Activated T-helper 2 cell treated with anti-CD3 and anti-CD28 coated beads, Interferon-gamma antibody, Interleukin-2, Interleukin-4, amounts not matched to agents 10 μg/mL and 5 μg/mL and 100 μg/mL, durations not matched to agents 14 hours and 24 hours and 36 hours (primary cell): ENCODE measurements at places on chromosomes 4 and X.

GRCh38 chr4:88090898-88091297 lies 67.5 kb downstream of the ABCG2 start:
- DNase-seq: no peak

DNA sequence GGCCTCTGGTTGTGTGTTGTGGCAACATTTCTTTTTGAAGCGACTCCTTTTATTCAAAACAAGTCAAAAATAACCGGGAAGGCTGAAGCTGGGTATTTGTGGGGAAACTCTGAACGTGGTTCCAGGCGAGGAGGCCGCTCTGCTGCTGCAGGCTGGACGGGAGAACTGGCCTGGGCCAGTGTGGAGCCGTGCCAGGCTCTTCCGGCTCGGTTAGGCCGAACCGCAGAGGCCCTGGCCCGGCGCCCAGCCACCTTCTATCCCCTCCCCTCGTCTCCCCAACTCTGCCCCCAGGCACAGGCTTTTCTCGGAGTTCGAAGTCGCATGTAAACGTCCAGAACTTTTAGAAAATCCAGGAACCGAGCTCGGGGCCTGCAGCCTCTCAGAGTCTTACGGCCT lies 2.4 kb upstream of the BCOR start:
- no peak for DNase-seq

GRCh38 chrX:99603091-99603814 lies 806.8 kb downstream of the PCDH19 start:
- DNase-seq: no peak

GRCh38 chr4:177405508-177405907 lies 36.7 kb downstream of the AGA start:
- DNase-seq: no peak

DNA sequence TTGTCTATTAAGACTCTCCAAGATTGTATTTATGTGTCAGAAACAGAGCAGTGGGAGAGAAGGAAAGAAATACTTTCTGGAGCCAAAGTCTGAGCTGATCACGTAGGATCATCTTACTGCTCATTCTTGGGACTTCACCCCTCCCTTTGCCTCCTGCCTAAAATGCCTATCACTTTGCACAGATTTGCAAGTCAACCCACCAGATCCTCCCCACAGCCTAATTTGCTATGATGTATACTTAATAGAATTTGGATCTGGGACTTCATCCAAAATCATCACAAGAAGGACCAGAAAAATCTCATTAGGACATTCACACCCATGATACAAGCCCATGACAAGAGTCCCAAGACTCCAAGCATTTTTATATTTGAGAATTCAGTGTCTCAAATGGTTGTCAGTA lies 290.2 kb downstream of the FBXW7 start:
- DNase-seq: no peak

- DNase-seq: no peak
These were observed 94.8 kb upstream of the TEX13A start for GRCh38 chrX:105315248-105315647.

GRCh38 chr4:186693159-186693815 lies 30.4 kb downstream of the FAT1 start:
- DNase-seq: no peak

- no peak for DNase-seq
These were observed 190.6 kb upstream of the TTC29 start for GRCh38 chr4:147136310-147136709.

GRCh38 chr4:119299741-119300100 lies 22.2 kb downstream of the FABP2 start:
- no peak for DNase-seq

DNA sequence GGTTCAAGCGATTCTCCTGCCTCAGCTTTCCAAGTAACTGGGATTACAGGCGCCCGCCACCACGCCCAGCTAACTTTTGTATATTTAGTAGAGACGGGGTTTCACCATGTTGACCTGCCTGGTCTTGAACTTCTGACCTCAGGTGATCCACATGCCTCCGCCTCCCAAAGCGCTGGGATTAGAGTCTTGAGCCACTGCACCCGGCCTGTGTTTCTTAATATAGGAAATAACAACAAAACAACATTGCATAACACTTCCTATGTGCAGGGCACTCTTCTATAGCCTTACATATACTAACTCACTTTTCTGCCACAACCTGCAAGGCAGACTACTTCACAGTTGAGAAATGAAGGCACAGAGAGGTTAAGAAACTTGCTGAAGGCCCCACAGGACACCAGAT lies 12.8 kb upstream of the TMEM131L start:
- DNase-seq: no peak

DNA sequence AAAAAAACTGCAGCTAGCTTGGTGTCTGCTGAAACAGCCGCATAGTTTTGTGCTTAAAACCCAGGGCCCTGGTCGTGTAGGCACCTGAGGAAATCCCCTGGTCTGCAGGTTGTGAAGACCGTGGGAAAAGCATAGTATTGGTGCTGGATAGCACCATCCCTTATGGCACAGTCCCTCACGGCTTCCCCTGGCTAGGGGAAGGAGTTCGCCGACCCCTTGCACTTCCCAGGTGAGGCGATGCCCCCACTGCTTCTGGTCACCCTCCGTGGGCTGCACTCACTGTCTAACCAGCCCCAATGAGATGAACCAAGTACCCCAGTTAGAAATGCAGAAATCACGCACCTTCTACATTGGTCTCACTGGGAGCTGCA lies 1105.1 kb downstream of the STPG2 start:
- no peak for DNase-seq

DNA sequence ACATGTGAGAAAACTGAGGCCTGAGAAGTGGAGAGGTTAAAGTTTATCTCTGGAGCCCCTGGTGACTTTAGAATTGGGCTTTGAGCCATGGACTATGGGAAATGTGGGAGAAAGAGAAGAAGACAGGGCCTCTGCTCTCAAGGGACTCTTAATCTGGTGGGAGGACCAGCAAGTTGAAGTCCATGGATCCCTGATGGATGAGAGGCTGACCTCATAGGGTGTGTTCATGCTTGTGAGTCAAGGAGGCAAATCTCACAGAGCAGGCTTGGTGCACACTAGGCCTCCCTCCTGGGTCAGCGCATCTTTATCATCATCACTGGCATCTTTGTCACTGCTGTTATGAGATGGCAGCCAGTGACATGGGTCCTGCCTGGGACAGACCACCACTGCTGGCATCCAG lies 211.9 kb downstream of the AFAP1 start:
- DNase-seq: no peak

- DNase-seq: no peak
These were observed 362.2 kb downstream of the FGF13 start for GRCh38 chrX:138349351-138349750.

DNA sequence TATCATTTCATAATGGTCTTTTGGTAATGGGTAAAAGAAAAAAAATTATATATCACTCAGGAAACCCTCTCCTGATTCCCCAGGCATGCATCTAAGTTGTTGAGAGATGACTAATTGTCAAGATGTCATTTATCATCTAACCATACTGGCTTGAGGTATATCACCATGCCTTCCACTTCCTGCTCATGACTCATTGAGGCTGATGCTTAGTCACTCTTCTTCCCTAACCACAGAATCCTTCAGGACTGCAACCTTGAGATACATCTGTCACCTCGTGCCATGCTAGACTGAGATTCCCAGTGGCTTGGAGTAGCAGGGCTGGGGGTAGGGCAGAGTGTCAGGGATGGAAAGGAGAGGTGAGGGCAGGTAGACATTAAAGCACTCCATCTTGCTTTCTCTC lies 782.5 kb upstream of the INTU start:
- no peak for DNase-seq

GRCh38 chr4:24513718-24514117 lies 70.6 kb downstream of the DHX15 start:
- no peak for DNase-seq

- no peak for DNase-seq
These were observed 125.7 kb downstream of the RPA4 start for GRCh38 chrX:97009391-97009790.

GRCh38 chrX:27463187-27463586 lies at the start of gene PPP4R3C:
TSS of gene PPP4R3C (minus strand) at chrX:27463341. CDS start at chrX:27463296, 45 bp downstream.
- no peak for DNase-seq

DNA sequence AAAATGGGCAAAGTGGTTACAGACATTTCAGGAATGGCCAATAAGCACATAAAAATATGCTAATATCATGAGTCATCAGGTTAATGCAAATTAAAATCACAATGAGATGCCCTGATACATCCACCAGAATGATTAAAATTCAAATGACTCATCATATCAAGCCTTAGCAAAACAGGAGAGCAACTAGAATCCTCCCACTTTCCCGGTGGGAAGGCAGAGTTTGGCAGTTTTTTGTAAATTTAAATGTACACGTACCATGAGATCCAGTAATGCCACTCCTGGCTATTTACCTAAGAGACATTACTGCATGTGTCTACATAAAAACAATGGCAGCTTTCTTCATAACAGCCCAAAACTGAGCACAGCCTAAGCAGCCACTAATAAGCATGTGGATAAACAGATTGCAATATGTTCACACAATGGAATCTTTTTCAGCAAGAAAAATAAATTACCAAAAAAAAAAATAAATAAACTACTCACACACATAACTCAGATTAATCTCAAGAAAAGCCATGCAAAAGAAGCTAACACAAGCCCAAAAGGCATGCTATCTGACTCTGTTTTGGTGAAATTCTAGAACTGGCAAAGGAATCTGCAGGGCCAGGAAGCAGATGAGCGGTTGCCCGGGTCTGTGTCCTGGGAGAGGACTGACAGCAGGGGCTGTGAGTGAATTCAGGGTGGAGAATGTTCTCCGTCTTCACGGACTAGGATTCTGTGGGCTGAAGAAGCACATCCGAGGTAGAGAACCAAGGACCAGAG lies 48.8 kb downstream of the AFAP1 start:
- no peak for DNase-seq

- DNase-seq: no peak
These were observed 19.6 kb upstream of the IQCM start for GRCh38 chr4:149835280-149835679.

DNA sequence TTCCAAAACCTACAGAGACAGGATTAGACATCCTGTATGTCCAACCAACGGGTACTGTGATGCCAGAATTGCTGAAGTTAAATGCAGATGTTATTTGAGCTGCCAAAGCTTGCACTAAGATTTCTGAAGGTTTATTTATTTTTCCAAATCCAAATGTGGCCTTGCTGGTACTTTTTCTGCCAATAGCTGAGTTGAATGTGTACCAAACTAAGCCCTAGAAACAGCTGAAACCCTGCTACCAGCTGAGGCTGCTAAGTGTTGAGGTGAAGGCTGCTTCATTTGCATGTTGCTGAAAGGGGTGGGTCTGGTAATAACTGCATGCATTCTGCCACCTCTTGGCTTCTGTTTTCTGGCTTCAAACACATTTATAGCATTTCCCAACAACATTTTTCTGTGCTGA lies 366.5 kb downstream of the FAT4 start:
- DNase-seq: no peak

DNA sequence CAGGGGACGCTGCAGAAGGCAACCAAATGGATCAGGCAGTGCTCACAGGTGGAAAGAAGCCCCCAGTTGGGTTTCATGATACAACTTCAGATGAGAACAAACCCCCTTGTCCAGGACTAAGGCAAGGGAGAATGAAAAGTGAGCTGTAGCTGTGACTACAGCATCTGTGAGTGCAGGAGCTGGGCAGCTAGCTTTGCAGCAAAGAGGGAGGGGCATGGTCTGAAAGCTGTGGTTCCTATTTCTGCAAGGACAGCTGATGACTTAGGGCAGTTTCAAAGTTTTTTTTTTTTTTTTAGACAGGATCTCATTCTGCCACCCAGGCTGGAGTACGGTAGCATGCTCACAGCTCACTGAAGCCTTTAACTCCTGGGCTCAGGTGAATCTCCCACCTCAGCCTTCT lies 1317.4 kb upstream of the DIAPH2 start:
- DNase-seq: no peak

GRCh38 chr4:28093071-28093470 lies 1232.4 kb downstream of the STIM2 start:
- no peak for DNase-seq

DNA sequence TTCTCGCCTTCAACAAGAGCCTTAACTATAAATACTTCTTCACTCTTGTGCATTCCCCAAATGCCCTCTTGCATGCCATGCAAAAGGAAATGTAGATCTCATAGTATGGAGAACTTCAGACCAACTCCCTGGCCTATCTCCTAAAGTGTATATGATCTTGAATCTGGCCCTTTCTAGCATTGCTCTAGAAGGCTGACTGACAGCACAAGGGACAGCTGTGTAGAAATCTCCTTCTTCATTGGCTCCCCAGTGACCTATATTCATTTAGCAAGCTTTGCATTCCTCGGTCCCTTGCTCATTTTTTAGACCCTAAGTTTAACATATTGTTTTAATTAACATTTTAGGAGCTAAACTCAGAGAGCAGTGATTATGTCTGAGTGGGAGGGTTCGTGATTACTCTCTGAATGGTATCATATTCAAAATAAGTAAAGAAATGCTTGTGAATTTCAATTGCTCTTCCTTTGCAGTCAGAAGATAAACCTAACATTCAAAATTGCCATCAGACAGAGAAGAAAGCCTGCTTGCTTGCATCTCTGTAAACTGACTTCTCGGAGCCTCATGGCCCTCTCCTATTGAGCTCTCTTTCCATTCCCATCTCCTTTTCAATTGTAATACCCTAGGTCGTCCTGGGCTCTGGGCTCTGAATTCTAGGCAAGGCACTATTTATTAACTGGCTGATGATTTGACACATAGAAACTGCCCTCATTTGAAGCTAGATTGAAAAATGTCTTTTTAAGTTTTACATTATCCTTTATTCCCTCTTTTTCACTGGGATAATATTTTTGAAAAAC lies 120.3 kb upstream of the PRKG2 start:
- DNase-seq: no peak

DNA sequence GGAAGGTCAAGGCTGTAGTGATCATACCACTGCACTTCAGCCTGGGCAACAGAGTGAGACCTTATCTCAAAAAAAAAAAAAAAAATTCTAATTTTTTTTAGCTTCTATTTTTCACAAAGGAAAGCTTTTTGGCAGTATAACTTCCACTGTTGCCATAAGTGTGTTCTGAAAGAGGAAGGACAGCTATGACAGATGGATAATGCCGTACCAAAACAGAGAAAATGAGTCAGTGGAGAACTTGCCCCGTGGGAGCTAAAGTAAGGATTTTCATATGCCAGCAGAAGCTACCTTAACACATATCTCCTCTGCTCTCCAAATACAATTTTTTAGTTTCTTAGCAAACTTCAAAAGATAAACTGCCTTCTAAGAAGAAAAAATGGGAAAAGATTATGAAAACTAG lies 43.7 kb downstream of the RPS3A start:
- no peak for DNase-seq

- DNase-seq: no peak
These were observed 338.0 kb downstream of the SPOCK3 start for GRCh38 chr4:166896254-166896653.

GRCh38 chrX:12919051-12919450 lies 12.6 kb downstream of the TLR8 start:
- no peak for DNase-seq

GRCh38 chrX:84362184-84362838 lies 139.9 kb downstream of the HDX start:
- no peak for DNase-seq

- no peak for DNase-seq
These were observed 49.7 kb upstream of the PTPN13 start for GRCh38 chr4:86544310-86544966.

- no peak for DNase-seq
These were observed 555.4 kb downstream of the STPG2 start for GRCh38 chr4:97587912-97588311.

GRCh38 chr4:1763550-1764080 lies 29.5 kb upstream of the FGFR3 start:
- DNase-seq: no peak

GRCh38 chr4:113157086-113157857 lies 107.8 kb downstream of the ANK2 start:
- DNase-seq: no peak
